ENCODE measurements at places on chromosomes 13 and 19.

DNA sequence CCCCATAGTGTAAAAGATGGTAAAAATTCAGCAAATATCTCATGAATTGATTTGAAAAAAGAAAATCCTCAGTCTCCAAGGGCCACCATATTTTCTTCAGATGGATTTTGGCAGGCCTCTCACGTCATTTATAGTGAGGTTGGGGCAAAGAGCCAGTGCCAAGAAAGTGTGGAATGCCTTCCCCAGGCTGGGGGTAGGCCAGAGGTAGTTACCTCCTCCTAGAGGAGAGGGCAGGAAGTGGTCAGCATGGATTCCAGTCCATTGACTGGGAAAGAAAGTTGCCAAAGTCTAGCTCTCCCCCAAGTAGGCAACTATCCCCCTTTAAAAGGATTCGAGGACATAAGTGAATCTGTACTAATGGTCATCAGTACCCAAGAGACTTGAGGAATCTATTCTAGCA is 68.4 kb upstream of the KCTD4 start:
- DNase-seq: no peak

DNA sequence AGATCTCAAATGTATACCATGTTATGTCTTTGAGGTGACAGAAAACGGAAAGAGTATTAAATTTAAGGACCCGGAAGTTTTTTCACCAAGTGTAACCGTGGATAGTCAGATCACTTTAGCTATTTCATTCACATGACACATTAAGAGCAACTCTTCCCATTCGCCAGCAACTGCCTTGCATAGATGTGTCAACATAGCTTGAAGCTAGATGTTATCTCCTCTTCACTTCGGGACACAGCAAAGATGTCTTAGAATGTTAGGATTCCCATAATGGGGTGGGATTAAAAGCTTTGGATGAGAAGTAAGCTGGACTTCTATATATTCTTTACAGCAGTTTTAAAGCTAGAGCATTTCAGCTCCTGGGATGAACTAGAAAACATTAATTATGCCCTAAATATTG is 1135.9 kb upstream of the PCDH20 start:
- DNase-seq: no peak

DNA sequence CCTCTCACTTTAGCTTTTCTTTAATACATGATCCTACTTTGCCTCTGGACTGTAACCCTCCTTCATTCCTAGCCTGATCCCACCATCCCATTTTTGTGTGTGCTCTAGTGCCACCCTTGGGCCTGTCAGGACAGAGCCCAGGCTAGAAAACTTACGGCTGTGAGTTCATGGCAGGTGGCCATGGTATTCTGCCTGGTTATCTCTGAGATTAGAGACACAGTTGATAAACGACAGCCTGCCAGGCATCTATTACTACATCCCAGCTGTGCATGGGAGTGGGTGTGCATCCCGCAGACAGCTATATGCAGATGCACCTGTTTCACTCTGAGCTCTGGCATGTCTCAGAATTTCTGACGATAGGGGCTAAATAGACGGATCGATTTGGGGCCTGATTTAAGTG is 110.9 kb downstream of the HS6ST3 start:
- no peak for DNase-seq

- DNase-seq: no peak
These were observed 730 bp downstream of the NRTN start for GRCh38 chr19:5805462-5806132.

Measured in Panc1 (cell line).